AG10803 (cell line): ENCODE measurements at places on chromosomes 5 and 9.
A peak's percentile ranks its signal among the peaks of the same experiment; 100 is the strongest.

- DNase-seq: peak; percentile 52
These were observed 168.5 kb downstream of the DOCK2 start for GRCh38 chr5:169805527-169805934.

DNA sequence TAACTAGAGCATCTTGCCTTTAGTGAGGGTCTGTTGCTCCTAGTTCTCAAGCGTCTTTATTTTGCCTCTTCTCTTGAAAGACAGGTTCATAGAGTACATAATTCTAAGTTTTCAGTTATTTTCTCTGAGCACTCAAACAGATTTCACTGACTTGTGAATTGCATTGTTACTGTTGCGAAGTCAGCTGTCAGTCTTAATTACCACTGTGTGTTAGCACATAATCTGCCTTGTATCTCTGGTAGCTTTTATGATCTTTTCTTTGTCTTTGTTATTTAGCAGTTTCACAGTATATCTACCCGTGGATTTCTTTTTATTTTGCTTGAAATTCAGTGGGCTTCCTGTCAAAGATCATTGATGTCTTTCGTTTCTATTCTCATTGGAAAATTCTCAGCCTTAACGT, 192.9 kb downstream of the TTLL11 start:
- DNase-seq: no peak

DNA sequence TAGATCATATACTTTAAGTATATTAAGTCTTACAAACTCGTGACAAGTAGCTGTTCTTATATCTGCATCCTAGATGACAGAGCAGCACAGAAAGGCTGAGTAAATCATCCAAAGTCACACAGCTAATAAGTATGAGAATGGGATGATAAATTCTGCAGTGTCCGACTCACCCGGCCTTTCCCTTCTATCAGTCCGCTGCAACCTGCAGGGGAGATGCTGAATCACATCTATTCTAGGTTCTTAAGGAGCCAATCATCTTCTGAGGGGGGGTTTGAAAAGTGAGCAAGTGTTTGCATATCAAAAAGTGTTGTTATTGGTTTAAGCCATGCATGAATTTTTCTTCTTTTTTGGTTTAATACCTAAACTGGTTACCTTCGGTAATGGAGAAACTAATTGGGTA, 38.9 kb downstream of the ADAMTS16 start:
- DNase-seq: no peak

GRCh38 chr5:142998316-142999020, 228.3 kb downstream of the ARHGAP26 start:
- no peak for DNase-seq

- DNase-seq: no peak
These were observed 102.5 kb downstream of the ST8SIA4 start for GRCh38 chr5:100800562-100800961.

GRCh38 chr5:94174748-94175411, 433.5 kb upstream of the POU5F2 start:
- DNase-seq: peak; percentile 50

DNA sequence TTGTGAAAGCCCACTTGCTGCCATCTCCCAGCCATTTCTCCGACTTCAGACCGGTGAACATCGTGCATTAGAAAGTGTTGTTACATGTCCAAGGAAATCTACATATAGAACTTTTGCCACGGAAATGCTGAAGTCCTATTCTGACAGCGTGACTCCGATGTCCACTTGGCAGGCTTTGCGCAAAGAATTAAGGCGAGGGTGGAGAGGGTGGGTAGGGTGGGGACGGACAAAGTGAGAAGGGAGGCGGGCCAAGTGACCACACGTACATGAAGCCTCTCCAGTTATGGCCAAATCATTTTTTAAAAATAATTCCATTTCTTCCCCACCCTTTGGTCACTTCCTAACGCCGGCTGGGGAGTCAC, 460 bp upstream of the ACO1 start:
- DNase-seq: no peak

- no peak for DNase-seq
These were observed 931.0 kb upstream of the DMAC1 start for GRCh38 chr9:8730618-8731017.

DNA sequence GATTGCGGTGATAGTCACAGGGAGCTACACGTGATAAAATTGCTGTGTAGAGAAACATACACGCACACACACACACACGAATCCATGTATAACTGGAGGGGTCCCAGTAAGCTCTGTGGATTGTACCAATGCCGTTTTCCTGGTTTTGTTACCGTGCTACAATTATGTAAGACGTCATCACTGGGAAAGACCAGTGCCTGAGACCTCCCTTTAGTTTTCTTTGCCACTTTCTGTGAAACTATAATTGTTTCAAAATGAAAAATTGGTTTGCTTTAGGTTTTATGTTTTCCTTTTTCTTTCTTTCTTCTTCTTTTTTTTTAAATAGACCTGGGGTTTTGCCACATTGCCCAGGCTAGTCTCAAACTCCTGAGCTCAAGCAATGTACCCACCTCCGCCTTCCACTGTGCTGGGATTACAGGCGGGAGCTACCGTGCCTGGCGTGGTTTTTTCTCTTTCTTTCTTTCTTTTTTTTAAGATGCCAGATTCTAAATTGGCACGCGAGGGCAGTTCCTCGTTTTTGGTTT, 21.3 kb downstream of the OR2V2 start:
- no peak for DNase-seq

- DNase-seq: peak; percentile 56
These were observed 46.6 kb downstream of the CYFIP2 start for GRCh38 chr5:157312492-157312891.

- no peak for DNase-seq
These were observed 213.8 kb downstream of the MLLT3 start for GRCh38 chr9:20408513-20408912.

DNA sequence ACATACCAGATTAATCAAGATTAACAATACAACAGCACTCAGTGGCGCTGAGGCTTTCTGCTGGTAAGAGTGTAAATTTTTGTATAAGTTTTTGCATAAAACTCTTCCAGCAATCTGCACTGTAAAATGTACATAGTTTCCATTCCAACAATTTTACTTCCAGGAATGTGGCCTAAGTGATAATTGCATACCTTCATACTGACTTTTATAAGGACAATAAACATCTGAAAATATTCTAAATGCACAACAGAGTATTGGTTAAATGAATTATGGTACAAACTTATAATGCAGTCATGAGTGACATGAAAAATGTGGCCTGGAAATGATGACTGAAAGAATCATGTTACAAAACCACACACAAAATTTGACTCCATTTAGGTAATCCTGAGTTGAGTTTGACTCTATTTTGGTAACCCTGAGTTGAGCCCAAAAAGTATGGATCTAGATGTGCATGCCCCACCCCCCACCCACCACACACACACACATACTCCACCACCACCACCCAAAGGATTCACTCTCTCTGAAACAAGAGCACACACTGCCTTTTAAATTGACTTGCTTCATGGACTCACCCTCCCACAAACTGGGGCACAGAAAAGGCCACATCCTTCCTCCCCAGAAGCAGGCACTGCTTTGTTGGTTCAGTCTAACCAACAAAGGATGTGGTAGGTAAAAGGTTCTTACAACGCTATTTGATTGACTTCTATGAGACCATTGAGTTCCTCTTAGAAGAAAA, 137.6 kb downstream of the SUSD1 start:
- DNase-seq: peak; percentile 99

DNA sequence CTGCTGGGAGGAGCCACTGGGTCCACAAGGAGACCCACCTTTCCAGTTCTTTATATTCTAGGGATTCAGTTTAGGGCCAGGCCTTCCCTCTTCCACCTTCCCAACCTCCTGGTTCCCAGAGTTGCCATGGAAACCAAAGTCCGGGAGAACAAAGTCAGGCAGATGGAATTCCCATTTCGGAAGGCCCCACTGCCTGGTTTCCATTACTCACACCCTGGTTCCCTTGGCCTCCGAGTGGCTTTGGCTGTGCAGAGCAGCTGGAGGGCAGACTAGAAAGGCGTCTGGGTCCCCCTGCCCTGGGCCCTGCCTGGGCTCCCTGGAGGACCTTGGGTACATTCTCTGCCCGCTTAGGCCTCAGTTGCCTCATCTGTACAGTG, 136.1 kb downstream of the RGS3 start:
- DNase-seq: peak; percentile 90

GRCh38 chr5:65194871-65195270, 286.8 kb downstream of the ADAMTS6 start:
- DNase-seq: no peak

DNA sequence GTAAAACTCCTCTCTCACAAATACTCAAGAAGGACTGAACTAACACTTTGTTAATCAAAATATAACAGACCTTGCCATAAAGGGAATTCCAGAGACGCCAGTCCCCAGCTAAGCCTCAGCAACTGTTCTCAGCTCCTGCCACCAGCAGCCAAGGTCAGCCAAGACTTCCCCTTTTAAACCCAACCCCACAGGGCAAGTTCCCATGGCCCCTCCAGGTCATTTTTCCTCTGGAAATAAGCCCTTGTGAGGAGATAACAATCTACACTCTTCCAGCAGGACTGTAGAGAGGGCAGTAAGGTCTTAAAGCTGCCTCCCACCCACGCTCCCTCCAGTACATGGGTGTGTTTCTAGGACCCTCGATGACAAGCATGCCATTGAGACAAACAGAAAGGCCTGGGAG, 78.3 kb downstream of the DPYSL3 start:
- DNase-seq: no peak

DNA sequence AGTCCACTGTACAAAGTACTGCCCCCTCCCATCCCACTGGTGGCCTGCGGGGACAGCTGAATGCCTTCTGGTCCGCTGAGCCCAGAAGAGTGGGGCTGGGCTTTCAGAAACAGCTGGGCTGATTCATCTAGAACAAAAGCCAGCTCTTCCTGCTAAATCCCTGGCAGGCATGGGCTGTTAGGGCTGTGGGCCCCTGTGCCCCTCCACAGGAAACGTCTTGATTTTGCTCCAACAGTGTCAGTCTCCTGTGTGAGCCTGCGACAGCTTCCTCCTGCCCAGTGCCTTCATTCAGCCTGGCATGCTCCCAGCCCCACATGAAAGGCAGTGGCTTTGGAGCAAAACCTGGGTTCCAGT, 6.9 kb upstream of the GSN start:
- DNase-seq: peak; percentile 37

GRCh38 chr9:107554636-107555035, 65.1 kb upstream of the KLF4 start:
- no peak for DNase-seq

GRCh38 chr9:133580419-133580738, 28.8 kb downstream of the FAM163B start:
- no peak for DNase-seq

DNA sequence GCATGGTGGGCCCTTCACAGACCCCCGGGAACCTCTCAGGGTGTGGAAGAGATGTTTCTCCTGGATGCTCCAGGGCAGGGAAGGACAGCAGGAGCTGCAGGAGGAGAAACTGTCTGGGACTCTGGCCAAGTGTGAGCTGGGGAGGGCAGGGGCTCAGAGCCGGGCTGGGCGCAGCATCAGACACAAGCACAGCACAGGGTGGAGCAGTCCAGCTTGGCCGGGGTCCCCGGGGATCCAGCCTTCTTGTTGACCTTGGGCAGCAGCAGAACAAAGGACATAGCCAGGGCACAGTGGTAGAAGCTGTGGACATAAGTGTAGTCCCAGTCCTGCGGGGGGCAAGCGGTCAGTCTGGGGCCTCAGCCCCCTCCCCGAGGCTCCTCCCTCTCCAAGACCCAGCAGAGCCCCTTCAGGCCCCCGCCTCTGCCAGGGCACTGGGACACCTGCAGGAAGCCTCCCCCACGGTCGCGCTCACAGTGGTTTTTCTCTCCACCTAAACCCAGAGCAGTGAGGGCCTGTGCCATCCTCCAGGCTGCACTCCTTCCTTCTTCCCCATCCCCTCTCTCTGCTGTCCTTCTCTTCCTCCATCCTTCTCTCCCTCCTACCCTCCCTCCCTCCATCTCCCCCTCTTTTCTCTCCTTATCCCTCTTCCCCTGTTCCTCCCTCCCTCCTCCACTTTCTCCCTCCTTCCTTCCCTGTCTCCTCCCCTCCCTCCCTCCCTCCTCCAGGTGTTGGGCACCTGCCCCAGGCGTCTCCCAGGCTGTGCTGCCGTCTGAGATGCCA, 10.1 kb downstream of the MYMK start:
- DNase-seq: no peak

GRCh38 chr9:111514967-111515366, 10.0 kb upstream of the ZNF483 start:
- DNase-seq: no peak
